ENCODE measurements at places on chromosomes 5 and 9. TPM values are rescaled to one million over a fixed set of nuclear protein-coding genes. Genes with fewer than 3 reads are reported as not detected.

The LCN2 gene
- not detected for total RNA-seq

The FAM13B gene
- 6.8 TPM for total RNA-seq

The CLTB gene
- 98.0 TPM for total RNA-seq

The OBP2B gene
- not detected for total RNA-seq

The CER1 gene
- not detected for total RNA-seq

The FAM174A gene
- total RNA-seq, result 20.3 TPM

The F2RL1 gene
- 35.8 TPM for total RNA-seq

The RGS7BP gene
- total RNA-seq, result 0.36 TPM

The PDCD1LG2 gene
- 14.3 TPM for total RNA-seq

The PIP5K1B gene
- not detected for total RNA-seq

The AKNA gene
- 6.5 TPM for total RNA-seq

The RASGEF1C gene
- total RNA-seq, result not detected

The UGT3A2 gene
- total RNA-seq, result not detected

The GFI1B gene
- not detected for total RNA-seq

The MYOZ3 gene
- total RNA-seq, result 0.54 TPM

The SPZ1 gene
- not detected for total RNA-seq

The TPPP gene
- 0.72 TPM for total RNA-seq

The OR1J2 gene
- total RNA-seq, result not detected

The PCDHAC2 gene
- under 0.01 TPM for total RNA-seq

The GALNT12 gene
- 0.54 TPM for total RNA-seq

The GFM2 gene
- total RNA-seq, result 28.3 TPM

The FKBP15 gene
- 14.6 TPM for total RNA-seq

The WWC1 gene
- total RNA-seq, result 7.8 TPM

The HSPB3 gene
- total RNA-seq, result not detected

The FABP6 gene
- total RNA-seq, result not detected

The HRCT1 gene
- total RNA-seq, result 1.4 TPM

The HEXB gene
- 173 TPM for total RNA-seq

The TAS2R1 gene
- total RNA-seq, result not detected

The INSYN2B gene
- total RNA-seq, result 15.7 TPM

The PCDHB6 gene
- 0.49 TPM for total RNA-seq

The TMEFF1 gene
- 2.9 TPM for total RNA-seq

The COL23A1 gene
- total RNA-seq, result not detected

The SCGB3A2 gene
- not detected for total RNA-seq

The ACOT12 gene
- not detected for total RNA-seq

The HMGCR gene
- total RNA-seq, result 85.4 TPM

The IFNA4 gene
- not detected for total RNA-seq

The CRAT gene
- total RNA-seq, result 54.1 TPM

The CXCL14 gene
- not detected for total RNA-seq

The CTSV gene
- 2.4 TPM for total RNA-seq

The TXNDC8 gene
- not detected for total RNA-seq

The N4BP3 gene
- 2.3 TPM for total RNA-seq

The AQP7 gene
- not detected for total RNA-seq

The CCNJL gene
- total RNA-seq, result 0.16 TPM

The PCDHGA6 gene
- 1.1 TPM for total RNA-seq

The TRMT10B gene
- 3.6 TPM for total RNA-seq

The MCC gene
- total RNA-seq, result 59.5 TPM

The CDH9 gene
- not detected for total RNA-seq

The DBN1 gene
- total RNA-seq, result 139 TPM

The HTR4 gene
- total RNA-seq, result not detected

The GPR150 gene
- 0.54 TPM for total RNA-seq
